Vagina (tissue), 2 donors: ENCODE measurements at places on chromosomes 13 and 19.

DNA sequence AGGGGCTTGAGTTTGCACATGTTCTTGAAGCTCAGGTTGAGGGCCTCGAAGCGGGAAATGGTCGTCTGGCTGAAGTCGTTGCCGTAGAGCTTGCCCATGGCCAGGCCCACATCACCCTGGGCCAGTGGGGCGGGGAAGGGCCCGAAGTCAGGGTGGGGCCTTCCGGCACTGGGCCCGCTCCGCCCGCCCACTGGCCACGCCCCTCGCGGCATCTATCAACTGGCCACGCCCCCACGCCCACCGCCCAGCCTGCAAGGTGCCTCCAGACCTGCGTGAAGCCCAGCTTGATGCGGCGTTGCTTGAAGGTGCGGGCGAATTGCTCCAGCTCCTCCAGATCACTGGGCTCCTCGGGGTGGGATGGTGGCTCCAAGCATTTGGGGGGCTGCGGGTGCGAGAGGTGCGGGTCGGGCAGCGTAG is 19.9 kb downstream of the ZNF574 start:
- DNase-seq: no peak

DNA sequence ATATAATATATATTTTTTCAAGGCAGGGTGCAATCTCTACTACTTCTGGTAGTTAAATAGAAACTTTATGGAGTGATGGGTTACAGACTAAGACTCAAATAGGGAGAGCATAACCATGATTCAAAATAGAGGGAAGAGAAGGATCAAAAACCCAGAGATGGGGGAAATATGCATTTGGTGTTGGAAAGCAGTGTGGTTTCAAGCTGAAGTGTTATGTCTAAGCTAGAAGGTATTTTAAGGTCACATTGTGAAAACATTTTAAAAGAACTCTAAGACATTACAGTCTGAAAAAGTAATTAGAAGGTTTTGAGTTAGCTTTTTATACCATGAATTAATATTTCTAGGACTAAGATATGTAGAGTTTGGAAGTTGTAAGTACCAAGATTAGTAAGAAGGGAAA is 2741.4 kb downstream of the PCDH9 start:
- DNase-seq: no peak

DNA sequence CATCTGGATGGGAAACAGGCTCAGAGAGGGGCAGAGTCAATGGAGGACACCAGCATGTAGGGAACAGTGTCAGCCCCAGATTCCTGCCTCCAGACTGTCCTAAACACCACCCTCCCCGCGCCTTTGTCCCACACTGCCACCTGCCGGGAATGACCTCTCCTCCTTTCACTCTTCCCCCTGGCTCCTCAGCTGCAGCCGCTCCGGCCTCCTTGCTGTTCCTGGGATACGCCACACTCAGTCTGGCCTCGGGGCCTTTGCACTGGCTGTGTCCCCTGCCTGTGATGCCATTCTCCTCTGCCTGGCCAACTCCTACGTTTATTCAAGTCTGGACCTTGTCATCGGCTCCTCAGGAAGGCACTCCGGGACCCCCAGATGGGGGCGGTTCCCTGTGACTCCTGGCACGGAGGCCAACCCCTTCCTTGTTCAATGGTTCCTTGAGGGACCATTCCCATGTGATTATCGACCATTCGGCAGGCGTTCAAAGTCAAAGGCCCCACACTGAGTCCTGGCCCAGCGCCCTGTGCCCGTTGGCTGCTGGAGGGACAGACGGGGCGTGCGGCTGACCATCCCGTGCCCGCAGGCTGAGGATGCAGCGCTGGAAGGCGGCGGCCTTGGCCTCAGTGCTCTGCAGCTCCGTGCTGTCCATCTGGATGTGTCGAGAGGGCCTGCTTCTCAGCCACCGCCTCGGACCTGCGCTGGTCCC is 15.8 kb downstream of the FUT6 start:
- DNase-seq: no peak

DNA sequence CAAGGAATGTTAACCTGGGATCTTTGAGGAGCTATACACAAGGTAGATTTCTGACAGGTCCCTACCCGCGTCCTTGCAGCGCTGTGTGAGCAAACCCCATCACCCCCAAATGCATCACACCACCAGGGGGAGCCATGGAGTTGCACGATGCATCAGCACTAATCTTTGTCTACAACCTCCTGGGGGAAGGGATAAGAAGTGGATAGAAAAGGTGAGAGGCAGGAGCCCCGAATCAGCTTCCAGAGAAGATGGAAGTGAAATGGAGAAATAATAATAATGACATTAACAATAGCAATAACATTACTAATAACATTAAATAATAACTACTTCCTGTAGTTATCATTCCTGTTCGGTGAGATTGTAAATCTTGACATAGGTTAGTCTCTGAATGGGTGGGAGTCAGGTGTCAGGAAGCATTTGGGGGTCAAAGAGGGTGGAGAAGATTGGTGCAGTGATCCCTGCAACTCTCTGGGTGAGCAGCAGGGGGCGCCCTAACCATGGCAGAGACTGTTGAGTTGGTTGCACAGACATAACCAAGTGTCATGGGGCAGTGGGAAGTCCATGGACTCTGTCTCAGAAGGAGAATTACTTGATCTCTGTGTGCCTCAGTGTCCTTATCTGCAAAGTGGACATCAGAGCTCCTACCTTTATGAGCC is 16.5 kb downstream of the SIGLEC7 start:
- DNase-seq: peak; percentile 37

DNA sequence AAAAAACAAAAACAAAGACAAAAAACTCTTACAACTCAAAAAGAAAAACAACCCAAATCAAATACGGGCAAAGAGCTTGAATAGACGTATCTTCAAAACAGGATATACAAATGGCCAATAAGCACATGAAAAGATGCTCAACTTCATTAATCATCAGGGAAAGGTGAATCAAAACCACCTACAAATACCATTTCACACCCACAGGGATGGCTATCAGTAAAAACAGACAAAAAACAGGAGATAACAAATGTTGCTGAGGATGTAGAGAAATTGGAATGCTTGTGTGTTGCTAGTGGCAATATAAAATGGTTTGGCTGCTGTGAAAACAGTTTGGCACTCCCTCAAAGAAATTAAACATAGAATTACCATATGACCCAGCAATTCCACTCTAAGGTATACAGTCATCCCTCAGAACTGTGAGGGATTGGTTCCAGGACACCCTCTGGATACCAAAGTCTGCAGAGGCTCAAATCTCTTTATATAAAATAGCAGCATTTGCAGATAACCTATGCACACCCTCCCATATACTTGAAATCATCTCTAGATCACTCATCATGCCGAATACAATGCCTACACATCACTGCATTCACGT is 29.7 kb downstream of the MLLT1 start:
- no peak for DNase-seq

GRCh38 chr19:419721-420515 is 11.0 kb upstream of the C2CD4C start:
- DNase-seq: no peak

DNA sequence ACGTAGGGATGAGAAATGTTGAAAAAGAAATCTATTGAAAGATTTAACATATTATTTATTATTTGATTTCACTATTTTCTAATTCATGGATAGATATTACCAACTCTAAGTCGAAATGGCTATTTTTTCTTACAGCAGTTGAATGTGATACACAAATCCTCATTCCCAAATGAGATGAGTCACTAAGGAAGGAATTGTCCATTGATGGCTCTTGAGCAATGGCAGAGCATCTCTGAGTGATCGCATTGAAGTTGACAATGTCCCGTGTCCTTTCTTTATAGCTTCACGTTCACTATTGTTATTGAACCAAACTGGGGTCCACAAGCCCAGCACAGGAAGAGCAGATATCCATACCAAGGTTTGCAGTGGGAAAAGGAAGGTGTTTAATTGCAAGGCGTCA is 648.3 kb upstream of the SPRY2 start:
- DNase-seq: no peak
